KBM-7 (cell line): ENCODE measurements at places on chromosomes 13 and 19.

GRCh38 chr13:78393286-78394142, 209.8 kb downstream of the POU4F1 start:
- peak; percentile 26 for DNase-seq

DNA sequence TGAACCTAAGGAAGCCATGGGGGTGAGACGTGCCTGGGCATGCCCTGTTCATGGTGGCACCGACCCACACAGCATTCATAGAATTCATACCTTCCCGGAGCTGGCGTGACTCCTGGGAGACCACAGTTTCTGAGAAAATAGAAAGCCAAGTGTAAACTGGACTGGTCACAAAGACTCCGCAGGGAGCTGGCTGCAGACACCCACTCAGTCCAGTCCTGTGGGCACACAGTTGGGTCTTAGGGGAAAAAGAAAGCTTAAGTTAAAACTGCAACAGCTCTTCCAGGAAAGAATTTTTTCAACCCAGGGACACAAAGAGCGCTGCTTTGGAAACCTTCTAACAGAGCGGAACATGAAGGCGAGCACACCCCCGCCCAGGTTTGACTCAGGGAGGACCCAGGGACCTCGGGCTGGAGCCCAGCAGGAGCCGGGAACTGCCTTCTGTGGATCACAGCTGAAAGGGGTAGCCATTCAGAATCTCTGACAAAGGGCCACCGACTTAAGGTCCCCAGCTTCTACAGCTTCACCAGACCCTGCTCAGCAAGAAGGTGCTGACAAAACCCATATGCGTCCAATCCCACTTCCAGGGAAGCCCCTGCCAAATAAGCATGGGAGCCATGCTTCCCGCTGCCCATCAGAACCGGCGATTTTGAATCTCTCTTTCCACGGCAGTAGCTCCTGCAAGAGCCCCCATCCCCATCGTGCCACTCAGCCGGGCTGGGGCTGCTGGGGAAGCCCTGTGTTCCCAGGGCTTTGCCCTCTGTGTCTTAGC, 183.7 kb downstream of the COL4A1 start:
- DNase-seq = no peak

DNA sequence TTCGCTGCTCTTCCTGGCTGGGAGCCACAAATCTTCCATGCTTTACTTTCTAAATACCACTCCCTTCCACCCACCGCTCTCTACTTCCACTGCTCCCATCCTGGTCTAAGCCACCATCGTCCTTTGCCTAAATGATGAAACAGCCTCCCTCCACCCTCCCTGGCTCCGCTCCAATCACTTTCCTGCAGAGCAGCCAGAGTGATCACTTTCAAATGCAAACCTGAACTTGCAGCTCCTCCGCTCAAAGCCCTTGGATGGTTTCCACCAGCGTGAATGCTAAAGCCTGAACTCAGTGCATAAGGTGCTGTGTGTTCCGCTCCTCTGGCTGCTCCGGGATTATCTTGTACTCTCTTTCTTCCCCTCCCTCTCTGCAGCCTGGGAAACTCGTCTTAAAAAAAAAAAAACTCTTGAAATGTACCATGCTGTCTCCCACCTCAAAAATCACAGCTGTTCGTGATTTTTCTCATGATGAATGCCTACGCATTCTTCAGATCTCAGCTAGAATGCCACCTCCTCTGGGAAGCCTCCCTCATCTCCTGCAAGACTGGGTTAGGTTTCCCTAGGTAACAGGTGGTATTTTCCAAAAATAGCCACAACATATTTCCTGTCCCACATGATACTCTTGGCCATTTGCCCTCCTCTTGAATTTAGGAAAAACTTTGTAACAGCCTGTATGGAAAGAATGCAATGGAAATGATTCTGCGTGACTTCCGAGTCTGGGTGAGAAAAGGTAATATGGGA, 3.7 kb upstream of the SIN3B start:
- DNase-seq = peak; percentile 9

DNA sequence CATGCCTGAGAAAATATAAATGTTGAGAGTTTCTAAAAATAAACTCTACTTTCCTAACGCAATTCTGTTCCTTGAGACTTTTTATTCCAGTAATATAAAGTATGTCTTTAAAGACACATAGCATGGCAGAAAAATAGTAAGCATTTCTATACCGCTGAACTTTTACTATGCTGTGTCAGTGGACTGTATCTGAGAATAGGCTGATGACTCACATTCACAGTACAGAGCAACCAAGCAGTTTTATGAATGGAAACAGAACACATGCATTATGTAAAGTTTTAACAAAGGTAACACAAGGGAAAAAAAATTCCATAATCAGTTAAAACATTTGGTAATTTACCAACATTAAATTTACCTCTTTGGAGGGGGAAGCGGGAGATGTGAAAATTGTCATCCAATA, 38.4 kb downstream of the ZDHHC20 start:
- DNase-seq = no peak

DNA sequence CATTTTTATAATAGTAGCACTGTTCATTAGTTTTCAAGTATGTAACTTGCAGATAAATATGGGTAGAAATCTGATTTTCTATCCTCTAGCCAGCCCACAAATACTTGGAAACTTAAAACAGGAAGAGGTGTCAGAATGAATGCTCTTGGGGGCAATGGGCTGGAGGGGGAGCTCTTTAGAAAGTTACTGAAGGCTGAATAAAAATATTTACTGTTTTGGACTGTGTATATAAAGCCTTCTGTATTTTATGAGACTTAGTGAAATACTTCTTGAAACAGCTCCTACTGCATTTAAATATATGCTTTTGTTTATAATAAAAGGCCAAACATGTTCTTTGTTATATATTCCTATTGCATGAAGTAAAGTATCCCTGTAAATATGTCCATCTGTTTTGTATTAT, 138.8 kb downstream of the RGCC start:
- no peak for DNase-seq

DNA sequence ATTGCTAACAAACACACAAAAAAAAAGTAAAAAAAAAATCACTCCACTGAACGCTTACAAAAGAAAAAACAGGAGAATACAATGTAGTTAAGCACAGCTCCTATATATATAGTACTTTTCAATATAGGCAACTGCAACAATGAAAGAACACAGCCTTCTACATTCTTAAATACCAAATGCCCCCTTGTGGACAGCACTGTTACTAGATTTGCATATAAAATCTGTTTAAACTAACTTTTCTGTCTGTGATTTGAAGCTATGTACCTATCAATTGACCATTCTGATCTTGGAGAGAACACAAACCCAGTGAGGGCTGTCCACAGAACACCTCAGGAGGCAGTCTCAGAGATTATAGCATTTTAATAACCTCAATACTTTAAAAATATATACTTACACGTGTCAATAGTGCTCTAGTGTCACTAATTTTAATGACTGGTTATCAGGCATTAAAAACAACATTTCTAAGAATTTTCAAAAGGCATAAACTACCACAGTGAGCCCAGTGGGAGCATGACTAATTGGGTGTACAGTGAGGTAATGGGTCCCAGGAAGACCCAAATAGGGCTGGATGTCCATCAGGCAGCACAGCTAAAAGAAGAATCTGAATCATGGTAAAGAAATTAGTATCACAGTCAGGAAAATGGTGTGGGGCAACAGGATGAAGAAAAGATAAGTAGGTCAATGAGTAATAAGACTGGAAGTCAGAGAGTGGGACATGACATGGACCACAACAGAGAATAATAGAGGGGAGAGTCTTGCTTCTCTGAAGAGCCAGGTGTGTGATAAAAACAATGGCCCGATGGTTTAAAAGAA, 22.2 kb downstream of the CCDC169 start:
- DNase-seq = peak; percentile 32

DNA sequence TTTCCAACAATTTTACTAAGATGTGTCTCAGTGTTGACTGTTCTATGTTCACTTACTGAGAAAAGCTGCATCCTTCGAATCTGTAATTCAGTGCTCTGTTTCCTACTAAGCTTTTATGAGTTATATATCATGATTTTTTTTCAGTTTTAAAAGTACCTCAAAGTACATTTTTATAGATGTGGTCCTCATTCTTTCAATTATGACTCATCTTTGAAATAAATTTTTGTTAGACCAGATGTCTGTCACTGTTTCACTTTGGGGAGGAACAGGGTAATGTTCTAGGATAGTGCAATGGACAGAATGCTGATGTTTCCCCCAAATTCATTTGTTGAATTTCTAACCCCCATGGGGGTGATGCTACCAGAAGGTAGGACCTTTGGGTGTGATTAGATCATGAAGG, 74.8 kb downstream of the NALCN start:
- no peak for DNase-seq

DNA sequence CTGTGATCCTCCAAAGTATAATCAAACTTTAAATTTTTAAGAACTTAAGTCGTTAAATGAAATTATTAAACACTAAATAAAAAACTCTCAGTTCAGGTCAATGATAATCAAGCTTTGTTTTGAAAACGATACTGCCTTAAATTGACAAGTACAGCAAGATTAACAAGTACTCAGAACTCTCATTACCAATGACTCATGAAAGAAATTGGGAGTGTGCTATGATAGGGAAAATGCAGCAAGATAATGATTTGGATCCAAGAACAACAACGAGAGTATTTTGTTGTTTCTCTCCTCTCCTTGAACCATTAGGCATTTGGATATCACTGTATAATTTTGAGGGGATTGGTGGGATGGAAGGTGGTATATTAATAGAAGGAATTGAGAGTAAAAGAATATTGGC, 10.2 kb downstream of the N4BP2L2 start:
- DNase-seq = no peak

DNA sequence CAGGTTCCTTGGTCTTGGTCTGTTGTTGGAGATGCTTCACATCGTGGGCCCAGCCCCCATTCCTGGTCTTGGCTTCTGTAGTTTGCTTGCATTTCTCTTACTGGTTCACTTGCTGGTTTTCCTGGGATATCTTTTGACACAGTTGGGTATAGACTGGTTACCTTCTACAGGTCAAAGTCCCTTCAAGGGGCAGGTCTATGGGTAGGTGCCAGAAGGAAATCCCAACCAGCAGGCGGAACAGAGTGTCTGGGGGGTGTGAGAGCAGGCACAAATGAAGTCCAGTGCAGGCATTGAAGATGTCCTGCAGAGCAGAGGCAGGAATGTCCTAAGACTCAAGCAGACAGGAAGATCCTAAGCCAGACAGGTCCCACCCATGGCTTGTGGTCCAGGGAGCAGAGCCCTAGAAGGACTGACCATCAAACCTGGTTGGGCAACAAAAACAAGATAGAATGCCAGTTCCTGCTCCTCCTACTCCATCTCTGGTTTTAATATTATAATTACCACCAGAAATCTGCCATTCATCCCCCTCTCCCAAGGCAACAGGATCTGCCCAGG, 17.7 kb upstream of the WASF3 start:
- no peak for DNase-seq

- DNase-seq = no peak
Measured at GRCh38 chr19:5439452-5439851, 15.8 kb upstream of the ZNRF4 start.

- peak; percentile 92 for DNase-seq
Measured at GRCh38 chr19:17947815-17948513, 15.1 kb downstream of the CCDC124 start.

DNA sequence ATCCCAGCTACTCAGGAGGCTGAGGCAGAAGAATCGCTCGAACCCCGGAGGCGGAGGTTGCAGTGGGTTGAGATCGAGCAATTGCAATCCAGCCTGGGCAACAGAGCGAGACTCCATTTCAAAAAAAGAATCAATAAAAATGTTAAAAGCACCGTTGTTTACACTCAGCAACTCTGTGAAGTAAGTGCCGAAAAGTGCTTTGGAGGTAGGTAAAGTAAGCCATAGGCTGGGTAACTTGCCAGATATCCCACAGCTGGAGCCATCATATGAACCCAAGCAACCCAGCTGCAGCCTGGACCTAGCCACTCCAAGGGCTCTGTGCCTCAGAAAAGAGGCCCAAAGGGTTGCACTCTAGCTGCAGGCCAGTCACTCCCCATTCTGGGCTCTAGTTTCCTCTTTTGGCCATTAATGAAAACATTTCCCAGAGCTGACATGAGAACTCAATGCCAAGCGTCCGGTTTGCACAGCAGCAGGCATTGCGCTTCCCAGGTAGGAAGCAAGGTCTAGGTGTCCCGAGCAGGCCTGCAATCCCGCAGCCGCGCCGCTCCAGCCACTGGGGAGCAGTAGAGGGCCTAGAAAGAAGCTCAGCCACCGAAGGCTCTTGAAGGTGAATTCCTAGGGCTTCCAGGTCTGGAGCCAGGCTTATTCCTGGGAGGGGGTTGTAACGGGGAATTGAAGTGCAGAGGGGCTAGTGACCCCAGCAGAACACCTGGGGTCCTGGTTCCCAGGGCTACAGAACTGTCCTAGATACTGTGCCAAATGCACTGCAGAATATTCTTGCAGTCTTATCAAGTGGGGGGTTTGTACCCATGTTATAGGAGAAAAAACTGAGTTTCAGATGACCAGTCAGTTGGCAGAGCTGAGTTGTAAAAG, 4.1 kb upstream of the CD79A start:
- peak; percentile 88 for DNase-seq

GRCh38 chr13:43520351-43520750, 266.4 kb downstream of the ENOX1 start:
- DNase-seq = no peak

DNA sequence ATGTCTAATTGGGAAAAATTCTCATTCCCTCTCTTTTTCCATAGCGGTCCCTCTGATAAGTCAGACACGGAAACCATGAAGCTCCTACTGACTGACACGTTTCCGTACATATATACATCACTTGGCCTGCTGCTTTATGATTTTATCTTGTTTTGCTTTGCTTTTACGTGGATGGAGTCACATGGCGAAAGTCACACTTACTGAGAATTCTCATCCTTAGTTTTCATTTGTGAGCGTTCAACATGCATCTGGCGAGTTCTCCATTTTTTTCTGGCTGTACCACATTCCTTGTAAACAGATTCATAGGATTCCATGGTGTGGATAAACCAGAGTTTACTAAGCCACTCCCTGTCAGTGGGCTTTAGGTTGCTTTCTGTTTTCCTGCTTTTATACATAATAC, 21.2 kb downstream of the PGPEP1 start:
- DNase-seq = no peak

GRCh38 chr13:62524498-62524897, 1108.8 kb upstream of the PCDH20 start:
- no peak for DNase-seq

DNA sequence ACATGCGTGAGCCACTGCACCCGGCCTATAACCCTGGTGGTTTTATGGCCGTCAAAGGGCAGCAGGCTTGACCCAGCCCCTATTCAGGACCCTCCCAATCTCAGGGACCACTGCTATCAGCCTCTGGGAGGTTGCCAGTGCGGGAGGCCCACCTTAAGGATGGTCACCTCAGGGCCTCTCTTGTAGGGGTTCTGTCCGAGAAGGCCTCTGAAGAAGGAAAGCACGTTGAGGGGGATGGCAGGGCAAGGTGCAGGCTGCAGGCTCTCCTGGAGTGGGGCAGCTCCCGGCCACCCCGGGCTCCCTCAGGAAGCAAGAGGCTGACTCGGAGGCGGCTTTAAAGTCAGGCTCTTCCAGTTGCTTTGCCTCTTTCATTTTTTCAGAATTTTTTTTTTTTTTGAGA, 6.0 kb upstream of the GRTP1 start:
- DNase-seq = no peak
